ENCODE measurements at places on chromosomes 3 and 15.

DNA sequence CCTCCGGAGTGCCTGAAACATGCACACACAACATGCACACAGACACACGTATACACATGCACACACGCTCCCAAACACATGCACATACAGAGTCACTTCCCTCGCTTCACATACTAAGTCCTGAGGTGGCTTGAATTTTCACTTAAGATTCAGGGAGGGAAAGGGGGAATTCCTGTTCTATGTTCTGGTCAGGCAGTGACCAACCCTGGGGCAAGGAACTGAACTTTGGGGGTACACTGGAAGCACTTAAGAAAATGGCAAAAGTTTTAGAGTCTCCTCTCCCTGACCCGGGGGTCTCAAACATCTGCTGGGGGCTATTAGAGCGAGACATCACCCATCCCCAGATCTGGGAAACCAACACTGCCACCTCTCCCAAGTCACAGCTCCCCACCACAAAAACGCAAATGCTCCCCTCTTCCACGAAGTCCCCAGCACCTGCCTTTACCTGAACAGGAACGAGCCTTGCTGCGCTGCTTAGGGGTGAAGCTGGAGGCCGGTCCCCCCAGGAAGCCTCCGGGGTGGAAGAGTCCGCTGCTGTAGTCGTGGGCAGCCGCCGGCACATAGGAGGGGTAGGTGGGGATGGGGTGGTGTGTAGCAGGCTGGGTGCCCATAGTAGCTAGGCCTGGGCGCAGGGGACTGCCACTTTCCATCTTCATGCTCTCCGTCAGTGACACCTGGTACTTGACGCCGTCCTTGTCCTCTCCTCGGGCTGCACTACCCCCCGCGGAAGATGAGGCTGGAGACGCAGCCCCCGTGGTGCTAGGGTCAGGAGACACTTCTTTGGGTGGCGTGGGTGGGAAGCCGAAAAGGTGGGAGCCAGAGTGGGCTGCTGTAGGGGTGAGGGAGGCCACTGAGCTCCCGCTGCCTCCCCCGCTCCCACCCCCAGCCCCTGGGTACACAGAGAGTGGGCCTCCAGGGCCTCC is 7.5 kb downstream of the GATA2 start:
- no peak for DNase-seq

- DNase-seq = no peak
Measured at GRCh38 chr3:171828902-171829770, 14.0 kb upstream of the TMEM212 start.

DNA sequence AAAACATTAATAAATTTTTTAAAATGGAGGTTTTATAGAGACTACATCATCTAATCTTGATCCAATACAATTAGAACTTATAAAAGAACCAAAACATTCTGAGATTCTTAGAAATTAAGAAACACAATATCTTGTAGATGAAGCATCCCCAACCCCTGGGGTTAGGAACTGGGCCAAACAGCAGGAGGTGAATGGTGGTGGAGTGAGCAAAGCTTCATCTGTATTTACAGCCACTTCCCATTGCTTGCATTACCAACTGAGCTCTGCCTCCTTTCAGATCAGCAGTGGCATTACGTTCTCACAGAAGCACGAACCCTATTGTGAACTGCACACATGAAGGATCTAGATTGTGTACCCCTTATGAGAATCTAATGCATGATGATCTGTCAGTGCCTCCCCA is 36.3 kb downstream of the KNL1 start:
- no peak for DNase-seq

DNA sequence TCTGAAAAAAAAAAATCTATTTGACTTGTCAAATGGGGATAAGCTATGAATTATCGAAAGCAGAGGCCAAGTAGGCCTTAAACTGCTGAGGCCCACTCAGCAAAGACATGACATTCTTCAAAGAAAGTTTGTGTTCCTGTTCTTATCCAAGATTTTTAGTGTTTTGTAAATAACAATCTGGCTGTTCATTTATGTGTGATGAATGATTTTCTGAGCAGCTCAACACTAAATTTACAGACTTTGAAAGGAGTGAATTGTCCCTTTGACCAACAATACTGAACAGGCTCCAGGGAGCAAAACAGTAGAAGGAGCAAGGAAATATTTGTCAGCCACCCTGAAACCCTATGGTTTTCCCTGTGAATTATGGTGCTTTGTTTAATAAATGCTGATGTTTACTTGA is 512.6 kb upstream of the NAALADL2 start:
- DNase-seq = no peak

DNA sequence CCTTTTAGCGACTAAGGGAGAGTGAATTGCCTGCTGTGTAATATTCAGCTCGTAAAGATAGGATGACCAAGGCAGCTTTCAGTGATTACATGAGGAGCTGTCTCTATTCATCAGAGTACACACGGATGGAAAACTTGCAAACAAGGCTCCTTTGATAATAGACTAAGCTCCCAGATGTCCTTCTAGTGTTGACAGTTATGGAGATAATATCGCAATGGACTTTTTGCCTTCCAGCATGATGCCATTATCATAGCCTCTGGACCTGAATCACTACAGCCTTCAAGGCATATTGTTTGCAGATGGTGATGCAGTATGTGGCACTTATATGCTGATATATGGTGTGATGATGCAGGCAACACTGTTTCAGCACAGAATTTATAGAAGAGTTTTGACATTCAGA is 93.9 kb downstream of the ECT2 start:
- DNase-seq = no peak

GRCh38 chr15:101056366-101057334 is 137.5 kb downstream of the LRRK1 start:
- DNase-seq = peak; percentile 3

- DNase-seq = no peak
Measured at GRCh38 chr15:31375772-31376171, 49.1 kb downstream of the KLF13 start.

GRCh38 chr3:160134964-160135363 is 90.3 kb upstream of the C3orf80 start:
- DNase-seq = no peak

- DNase-seq = no peak
Measured at GRCh38 chr3:146550070-146550615, 5.7 kb upstream of the PLSCR1 start.

DNA sequence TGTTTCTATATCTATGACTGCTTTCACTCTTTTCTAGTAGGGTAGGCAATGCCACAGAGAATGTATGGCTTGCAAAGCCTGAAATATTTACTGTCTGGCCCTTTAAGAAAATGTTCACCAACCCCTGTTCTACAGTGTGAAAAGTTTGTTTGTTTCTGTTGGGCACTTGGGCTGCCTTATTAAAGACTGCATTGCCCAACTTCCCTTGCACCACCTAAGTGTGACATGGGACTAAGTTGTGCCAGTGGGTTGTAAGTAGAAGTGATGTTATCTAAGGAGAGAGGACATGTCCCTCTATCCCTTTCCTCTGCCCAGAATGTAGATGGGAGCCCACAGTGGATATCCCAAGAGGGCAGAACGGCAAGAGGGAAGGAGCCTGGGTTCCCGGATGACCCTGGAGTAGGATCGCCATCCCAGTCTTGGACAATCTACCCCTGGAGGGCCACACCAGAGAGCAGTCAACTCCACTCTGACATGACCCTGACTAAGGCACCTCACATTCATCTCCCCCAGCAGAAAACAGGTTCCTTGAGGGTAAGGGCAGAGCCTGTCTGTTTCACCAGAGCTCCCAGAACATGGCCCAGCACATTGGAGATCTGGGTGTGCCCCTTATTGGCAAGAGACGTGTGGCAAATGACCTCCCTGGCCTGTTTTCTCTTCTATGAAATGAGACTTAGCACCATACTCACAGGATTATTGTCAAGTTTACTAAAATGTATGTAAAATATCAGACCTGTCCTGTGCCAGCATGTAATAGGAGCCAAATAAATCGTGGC is 138.8 kb downstream of the SMAD6 start:
- no peak for DNase-seq
